Activated CD4-positive, alpha-beta T cell treated with anti-CD3 and anti-CD28 coated beads, Interleukin-2, amount 50 U/mL, for 16 hours (primary cell): ENCODE measurements at places on chromosomes 2 and 18.

DNA sequence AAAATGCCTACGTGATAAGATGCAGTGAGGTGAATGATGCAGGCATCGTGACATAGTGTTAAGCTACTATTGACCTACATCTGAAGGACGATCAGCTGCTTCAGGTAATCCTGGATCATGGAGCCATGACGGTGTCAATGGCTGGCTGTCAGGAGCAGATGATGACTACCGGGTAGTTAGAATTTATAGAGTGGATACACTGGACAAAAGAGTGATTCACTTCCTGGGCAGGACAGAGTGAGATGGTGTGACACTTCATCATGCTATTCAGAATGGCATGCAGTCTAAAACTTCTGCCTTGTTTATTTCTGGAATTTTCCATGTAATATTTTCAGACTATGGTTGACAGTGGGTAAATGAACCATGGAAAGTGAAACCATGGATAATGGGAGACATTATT lies 29.5 kb downstream of the METTL8 start:
- DNase-seq, result no peak

- DNase-seq, result no peak
Observed at GRCh38 chr2:134228493-134228903, 25.4 kb upstream of the MGAT5 start.

DNA sequence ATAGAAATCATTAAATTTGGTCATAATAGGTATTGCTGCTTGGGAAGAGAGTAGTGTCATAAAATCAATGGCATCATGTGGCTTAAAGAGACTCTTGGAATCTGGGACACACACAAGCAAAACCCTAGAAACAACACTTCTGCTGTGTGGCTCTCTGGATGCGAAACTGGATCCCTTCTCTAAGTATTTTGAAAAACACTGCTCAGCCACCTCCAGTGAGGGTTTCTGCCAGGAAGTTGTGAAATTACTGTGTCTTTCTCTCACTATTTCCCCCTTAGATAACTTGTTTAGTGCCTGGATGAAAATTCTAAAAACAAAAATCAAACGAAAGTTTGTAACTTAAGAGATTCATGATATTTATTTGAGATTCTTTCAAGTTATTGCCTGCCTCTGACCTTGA lies 163.8 kb downstream of the RHBDD1 start:
- no peak for DNase-seq

DNA sequence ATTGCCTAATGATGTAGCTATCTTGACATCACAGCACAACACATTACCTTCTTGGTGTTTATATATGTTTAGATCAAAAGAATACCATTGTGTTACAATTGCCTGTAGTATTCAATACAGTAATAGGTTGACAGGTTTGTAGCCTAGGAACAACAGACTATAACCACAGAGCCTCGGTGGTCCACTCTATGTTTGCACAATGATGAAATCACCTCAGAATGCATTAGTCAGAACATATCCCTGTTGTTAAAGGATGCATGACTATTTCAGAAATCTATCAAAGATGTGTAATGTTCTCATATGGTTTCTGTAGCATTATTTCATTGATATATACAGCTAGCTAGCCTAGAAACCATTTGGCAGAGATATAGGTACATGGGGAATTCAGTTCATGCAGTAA lies 8.9 kb downstream of the METTL5 start:
- DNase-seq, result no peak

DNA sequence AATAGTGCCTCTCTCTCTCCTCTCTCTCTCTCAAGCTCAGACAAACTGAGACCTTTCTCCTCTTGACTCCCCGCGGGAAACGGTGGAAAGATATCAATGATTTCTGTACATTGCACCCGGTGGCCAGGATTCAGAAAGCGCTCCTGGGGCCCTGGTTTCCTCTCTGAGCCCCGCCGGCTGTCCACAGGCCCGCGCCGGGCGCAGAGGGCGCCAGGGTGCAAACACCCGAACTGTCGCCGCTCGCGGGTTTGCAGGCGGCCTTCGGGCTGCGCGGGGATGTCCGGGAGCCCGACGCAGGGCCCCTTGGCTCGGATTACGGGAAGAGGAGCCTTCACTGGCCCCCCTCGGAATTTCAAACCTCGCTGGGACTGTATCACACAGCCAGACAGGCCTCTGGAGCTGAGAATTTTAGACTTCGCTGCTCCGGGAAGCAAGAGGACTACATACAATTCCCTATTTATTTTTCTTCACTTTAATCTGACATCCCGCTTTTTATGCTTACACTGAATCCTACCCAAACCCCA lies 5.2 kb upstream of the EN1 start:
- no peak for DNase-seq

- DNase-seq, result no peak
Observed at GRCh38 chr2:189474526-189474925, 33.3 kb downstream of the WDR75 start.

GRCh38 chr2:65081232-65081685 lies 25.0 kb downstream of the CEP68 start:
- no peak for DNase-seq

- DNase-seq, result no peak
Observed at GRCh38 chr2:8701681-8702379, 20.0 kb downstream of the ID2 start.

- DNase-seq, result peak; percentile 24
Observed at GRCh38 chr18:48455555-48456478, 46.6 kb upstream of the ZBTB7C start.

DNA sequence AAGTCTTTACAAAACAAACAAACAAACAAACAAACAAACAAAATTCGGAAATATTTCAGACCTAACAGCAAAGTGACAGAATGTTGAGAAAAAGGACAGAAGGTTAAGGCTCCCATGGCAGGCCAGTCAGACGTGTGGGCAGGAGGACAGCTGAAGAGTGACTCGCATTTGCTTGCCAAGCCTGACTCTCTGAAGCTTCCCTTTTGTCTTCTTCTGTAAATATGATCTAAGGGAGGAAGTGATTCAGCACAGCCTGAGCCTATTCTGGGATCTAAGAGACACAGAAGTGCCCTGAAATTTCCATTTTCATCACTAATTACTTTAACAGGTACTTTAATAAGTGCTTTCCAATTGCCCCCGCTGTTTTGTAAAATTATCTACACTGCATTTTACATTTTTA lies 134.0 kb upstream of the LYPD1 start:
- DNase-seq, result no peak

GRCh38 chr2:145235312-145235711 lies 715.4 kb upstream of the ZEB2 start:
- DNase-seq, result no peak

DNA sequence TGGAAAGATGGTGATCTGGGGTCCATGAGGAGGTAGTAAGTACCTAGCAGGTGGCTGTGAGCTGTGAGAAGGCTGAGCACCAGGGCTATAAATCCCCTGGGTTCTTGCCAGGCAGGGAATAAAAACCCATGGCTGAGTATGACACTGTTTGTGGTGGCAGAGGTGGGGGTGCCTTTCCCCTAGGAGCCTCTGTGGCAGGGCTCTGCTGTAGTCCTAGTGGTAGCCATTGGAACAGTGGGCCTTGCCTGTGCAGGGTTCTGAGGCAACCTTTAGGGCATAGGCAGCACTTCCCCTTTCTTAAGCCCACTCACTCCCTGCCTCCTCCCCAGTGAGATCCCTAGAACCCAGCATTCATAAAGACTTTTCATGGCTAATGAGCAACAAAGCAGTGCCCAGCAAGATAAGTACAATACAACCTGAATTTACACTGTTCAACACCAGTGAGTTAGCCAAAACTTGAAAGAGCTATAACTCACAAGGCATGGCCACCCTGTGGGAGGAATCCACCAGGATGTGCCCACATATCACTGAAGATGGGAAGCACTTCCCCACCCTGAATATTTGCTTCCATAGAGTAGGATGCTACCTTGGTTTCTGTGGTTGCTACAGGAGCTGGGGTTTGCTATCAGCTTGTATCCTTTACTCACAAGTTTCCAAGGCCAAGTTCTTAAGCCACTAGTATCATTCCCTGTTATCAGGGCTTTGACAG lies 100.9 kb upstream of the NEUROD1 start:
- no peak for DNase-seq

DNA sequence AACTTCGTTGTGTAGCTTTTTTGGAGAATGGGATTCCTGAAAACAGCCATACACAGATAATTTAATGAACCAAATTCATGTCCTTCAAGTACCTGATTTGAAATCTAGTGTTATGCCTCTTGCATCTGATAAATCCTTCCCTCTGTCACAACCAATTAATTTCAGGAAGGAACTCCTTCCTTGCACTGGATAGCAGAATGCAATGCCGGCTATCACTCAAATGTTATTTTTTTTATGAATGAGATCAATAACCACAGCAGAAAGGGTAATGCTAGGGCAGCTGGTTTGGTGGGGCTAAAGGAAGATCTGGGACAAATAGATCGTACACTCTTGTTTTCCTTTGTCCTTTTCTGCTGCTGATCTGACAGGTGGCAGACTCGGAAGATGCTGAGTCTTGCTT lies 899.5 kb upstream of the GYPC start:
- DNase-seq, result no peak

DNA sequence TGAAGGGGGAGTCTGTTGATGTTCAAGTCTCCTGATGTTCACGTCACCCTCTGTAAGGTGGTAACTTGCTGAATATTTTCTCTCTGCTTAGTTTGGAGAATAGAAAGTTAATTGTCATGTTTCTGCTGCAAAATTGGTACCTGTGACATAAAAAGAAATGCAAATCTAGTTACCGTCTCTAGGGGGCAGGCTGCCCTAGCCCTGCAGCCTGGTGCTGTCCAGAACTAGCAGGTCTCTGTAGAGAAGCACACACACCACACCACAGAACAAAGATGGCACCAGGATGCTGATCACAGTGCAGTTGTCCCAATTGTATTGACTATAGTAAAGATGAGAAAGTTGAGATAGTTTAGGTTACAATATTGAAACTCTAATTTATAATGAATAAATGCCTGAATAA lies 47.0 kb downstream of the SLC9A4 start:
- peak; percentile 37 for DNase-seq

GRCh38 chr2:71932037-71932779 lies 215.5 kb downstream of the CYP26B1 start:
- no peak for DNase-seq

DNA sequence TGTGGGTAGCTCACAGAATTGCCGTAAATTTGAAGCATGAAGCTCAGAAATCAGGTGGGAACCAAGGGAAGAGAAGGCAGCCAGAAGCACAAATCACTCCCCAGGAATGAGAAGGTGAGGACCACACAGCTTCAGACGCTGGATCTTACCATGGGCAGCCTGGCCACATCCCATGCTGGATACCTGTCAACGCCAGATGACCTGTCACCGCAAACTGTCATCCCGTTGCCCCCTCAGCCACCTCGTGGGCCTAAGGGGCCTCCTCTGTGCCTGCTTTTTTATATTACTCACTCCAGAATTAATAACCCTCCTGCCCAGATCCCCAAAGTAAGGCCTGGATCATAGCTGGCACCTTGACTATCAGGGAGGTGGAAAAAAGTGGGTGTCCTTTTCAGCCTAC lies 129.9 kb upstream of the MSH6 start:
- DNase-seq, result no peak

DNA sequence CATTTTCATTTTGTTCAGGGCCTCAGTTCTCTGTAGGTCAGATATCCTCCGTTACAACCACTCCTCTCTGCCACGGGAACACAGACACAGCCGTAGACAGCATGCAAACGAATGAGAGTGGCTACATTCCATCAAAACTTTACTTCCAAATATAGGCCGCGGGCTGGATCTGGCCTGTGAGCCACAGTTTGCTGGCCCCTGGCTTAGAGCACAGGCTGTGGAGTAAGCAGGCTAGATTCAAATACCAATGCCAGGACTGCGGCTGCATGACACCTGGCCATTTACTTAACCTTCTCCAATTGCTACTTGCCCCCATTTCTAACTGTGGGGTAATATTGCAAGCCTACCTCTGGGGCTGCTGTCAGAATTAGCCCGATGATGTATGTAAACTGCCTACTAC lies 325.8 kb upstream of the POU3F3 start:
- no peak for DNase-seq

DNA sequence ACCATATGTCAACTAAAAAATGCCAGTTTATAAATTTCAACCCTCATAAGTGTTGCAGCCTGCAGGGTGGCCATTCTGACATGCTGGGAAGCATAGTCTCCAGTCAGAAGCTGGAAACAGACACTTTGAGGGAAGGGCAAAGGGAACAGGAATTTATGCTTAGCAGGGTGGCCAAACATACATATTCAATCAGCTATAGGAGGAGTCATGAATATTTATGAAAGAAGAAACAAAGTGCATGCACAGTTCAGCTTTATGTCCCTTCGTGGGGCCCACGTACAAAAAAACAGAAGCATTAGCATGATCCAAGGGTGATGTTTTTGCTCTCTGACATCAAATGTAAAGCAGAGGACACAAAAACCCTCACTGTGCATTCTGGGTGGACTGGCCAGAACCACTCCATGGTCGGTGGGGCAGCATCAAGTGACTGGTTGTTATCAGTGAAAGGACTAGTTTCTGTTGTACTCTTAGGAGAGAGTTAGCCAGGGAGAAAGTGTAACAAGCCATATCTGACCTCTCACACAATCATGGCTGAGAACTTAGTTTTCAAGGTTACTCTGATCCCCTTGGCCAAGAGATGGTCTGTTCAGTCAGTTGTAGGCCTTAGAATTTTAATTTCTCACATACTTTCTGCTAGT lies 9.9 kb upstream of the PDE11A start:
- DNase-seq, result no peak

- DNase-seq, result peak; percentile 53
Observed at GRCh38 chr2:168758970-168759820, 43.2 kb upstream of the NOSTRIN start.

GRCh38 chr2:182682210-182682609 lies 33.8 kb upstream of the DNAJC10 start:
- DNase-seq, result no peak

DNA sequence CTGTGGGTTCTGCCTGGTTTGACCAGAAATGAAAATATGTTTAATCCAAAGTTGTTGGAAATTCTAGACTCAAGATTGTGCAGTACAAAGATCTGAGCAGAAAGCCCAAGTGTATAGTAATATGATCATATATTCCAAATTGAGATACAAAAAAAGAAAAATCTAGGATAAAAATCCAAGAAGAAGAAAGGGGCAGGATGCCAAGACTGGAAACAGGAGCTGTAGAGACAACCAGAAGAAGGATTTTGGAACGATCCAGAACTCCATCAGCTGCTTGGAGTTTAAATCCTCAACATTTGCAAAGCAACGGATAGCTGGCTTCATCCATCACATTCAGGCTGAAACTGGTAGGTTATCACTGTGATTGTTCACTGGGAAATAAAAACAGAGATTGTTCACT lies 333.6 kb upstream of the UBE2E3 start:
- DNase-seq, result no peak
